ENCODE measurements at places on chromosomes 6 and 20.

DNA sequence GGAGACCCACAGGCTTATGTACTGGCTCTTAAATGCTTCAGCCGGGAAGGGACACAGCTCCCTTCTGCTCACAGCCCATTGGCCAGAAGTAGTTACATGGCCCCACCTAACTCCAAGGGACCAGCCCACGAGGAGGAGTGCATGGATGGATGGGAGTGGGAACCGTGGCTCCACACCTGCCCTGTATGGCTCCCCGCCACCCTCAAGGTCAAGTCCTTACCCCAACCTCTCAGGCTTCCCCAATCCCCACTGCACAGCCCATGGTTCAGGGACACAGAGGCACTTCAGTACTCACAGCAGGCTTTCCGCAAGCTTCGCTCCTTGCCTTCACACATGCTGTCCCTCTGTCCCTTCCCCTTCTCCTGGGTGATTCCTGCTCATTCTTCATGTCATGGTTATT lies 137.9 kb upstream of the KCNG1 start:
- no peak for DNase-seq

- DNase-seq, result no peak
Measured at GRCh38 chr6:151325075-151326050, 66.0 kb downstream of the ZBTB2 start.

DNA sequence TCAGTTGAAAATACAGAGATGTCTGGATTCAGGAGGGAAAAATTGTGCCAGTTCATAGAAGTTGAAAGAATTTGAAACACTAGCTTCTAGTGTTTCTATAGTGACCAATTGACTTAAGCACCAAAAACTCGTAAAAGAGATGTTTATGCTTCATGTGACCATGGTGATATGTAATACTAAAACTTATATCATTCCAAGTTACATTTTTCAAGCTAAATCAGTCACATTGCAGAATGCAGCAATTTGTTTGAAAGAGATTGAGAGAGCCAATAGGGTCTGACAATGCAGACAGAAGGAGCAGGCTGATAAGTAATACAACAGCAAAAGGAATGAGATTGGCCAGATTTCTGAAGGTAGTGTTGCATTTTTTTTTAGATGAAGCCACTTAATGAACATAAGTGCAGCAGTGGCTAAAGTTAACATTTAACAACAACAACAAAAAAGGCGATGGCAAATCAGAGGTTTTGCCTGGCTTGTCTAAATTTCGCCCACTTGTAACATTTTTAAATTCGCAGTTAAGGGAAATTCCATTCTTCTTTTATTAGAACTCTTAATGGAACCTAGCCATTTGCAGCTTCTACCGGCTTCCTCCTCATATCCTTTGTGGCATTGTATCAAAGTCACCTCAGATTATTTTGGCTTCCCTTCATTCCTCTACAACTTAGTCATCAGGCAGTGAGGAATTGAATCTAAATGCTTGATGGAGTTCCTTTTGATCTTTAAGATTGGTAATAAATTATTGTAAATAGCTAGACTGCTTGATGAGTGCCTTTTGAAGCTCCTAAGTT lies 484.0 kb upstream of the SOX4 start:
- DNase-seq, result no peak

DNA sequence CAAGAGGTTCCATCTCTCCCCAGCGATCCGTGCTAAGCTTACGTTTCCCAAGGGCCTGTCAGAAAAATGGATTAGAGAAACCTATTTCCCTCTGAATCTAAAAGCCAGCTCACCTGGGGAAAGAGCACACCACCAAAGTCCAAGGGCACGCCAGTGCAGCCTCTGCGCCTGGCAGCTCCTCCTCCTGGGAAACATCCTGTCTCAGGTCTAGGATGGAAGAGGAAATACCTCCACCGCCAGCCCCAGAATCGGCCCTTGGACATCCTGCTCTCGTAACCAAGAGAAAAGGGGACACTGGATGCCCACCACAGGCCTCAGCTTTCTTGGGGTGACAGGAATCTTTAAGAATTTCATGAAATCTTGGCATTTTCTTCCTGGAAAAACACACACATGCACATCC lies 18.7 kb downstream of the RAMACL start:
- DNase-seq, result no peak
